ENCODE measurements at places on chromosomes 13 and 19.

- DNase-seq = no peak
Measured at GRCh38 chr13:32261567-32261966, 53.6 kb downstream of the ZAR1L start.

GRCh38 chr13:36362251-36362650 lies 16.1 kb upstream of the SPART start:
- no peak for DNase-seq

GRCh38 chr13:37665420-37665819 lies 66.9 kb upstream of the POSTN start:
- DNase-seq = no peak

- DNase-seq = no peak
Measured at GRCh38 chr19:10871711-10872545, 575 bp downstream of the CARM1 start.

DNA sequence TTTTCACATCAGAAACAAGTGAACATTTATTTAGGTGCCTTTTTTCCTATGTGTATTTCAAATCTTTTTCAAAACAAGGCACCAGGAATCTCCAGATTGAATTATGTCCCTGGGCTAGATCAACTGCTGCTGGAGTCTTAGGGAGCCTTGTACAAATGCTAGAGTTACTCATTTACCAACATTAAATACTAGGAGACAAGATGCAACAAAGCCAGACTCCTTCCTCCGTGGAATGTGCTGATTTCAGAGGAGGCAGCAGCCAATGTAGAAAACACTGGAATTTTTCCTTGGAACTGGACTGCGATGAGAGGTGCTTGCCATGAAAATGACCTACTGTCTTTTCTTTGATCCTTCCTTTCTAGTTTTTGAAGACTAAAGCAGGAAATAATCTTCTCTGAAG lies 1514.7 kb upstream of the MIR17HG start:
- DNase-seq = no peak

DNA sequence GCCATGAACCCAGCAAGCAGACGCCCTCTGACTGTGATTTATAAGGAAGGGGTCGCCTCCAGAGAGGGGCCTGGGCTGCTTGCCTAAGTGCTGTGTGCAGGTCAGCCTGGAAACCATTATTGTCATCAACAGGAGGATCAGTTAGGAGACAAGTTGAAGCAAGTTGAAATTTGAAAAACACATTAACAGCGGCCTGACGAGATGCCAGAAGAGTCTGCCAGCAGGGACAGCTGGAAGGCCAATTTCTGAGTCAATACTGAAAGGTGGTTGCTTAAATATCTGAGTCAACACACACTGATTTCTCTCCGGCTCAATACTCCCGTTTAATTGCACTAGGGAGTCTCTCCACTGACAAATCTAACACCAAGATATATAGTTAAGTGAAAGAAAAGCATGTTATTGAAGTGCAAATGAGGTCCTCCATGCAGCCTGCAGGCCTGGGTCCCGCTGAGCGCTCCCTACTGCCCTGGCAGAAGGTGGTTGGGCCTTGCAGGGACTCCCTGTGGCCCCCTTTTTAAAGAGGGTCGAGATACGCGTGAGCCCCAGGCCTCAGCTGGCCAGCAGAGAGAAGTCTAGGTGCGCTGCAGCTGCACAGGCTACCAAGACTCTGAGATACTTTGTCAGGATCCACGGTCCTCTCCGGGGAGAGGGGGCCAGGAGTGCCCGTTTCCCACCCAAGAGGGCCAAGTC lies 91.1 kb downstream of the RNASEH2B start:
- no peak for DNase-seq

DNA sequence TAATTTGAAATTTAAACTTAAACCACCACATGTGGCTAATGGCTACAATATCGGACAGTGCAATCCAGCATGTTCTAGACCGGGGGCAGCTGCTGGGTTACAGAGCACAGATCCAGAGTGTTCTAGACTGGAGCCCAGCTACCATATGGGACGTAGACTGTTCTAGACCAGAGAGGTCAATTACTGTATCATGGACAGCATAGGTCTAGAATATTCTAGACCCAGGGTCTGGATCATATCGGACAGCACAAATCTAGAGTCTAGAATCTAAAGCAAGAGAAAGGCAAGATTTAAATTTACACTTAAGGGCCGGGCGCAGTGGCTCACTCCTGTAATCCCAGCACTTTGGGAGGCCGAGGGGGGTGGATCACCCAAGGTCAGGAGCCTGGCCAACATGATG lies 37.9 kb downstream of the CELF5 start:
- no peak for DNase-seq

DNA sequence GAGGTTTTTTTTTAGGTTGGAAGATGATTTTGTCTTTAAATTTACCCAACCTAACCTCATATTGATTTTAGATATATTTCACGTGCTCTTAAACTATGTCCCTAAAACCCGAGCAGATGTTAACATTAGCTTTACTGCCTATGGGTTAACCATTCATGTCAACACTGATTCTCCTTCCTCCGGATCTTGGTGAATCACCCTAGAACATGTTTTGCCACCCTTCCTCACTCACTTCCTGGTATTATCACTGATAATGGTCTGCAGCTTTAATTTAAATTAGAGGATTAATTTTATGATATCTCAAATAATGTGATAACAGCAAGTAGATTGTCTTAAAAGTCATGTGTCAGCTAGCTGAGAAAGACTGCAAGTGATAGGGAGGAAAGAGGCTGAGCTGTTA lies 31.9 kb downstream of the HTR2A start:
- no peak for DNase-seq

DNA sequence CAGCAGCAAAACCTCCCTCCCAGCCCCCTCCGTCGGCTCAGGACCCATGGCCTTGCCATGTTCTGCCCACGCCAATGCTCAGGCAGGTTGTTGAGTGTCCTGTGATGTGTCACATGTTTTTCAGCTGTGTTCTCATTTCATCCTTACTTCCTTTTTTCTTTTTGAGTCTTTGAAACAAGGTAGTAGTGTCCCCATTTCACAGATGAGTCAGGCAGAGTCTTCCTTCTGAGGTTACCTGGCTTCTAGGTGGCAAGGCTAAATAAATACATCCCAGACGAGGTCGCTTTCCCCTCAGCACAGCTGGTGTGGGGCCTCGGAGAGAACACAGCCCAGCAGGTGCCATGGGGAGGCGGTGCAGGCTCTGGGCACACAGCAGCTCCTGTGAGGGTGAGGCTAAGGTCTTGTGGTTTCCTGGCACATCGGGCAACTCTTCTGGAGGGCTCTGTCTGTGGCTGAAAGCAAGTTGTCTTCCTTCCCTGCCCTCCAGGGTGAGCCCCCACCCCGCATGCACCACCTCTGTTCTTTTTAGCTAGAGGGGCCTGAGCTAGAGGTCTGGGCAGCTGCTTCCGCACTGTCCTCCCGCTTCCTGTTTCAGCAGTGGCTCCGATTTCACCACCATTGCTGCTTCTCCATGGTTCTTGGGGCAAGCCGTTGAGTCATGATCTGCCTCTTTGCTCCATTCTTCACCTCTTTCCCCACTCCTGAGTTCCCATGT lies 15.1 kb downstream of the PRAM1 start:
- no peak for DNase-seq

DNA sequence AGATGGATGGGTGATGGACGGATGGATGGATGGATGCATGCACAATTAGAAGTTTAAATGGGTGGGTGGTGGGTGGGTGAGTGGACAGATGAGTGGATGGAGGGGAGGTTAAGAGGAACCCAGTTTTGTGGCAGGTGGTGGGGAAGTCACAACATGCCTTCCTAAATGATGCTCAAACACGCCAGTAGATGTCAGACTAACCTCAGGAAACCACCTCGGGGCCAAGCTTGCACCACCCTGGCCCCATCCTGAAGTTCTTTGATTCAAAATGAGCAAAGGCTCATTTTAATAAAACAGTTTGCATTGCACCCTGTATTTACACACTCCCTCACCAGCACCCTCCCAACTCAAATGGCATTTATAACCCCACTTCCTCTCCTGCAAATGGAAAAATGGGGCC lies 91.4 kb upstream of the CACNA1A start:
- peak; percentile 17 for DNase-seq

DNA sequence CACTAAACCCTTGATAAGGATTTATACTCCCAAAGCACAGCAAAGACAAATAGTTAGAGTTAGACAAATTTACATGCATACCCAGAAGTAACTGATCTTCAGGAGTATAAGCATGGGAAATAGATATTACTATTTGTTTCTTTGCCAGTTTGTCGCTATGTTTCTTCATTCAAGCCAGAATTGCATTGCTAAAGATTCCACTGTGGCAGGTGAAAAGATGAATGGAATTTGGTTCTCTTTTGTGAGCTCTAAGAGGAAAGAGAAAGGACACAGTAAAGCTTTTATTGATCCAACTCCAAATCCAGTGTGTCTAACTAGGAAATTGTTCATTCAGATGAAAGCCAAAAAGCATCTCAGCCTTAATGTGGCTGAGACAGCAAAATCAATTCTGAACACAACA lies 292.3 kb upstream of the SPRY2 start:
- DNase-seq = no peak

- DNase-seq = no peak
Measured at GRCh38 chr13:105920370-105920769, 615.1 kb downstream of the EFNB2 start.

DNA sequence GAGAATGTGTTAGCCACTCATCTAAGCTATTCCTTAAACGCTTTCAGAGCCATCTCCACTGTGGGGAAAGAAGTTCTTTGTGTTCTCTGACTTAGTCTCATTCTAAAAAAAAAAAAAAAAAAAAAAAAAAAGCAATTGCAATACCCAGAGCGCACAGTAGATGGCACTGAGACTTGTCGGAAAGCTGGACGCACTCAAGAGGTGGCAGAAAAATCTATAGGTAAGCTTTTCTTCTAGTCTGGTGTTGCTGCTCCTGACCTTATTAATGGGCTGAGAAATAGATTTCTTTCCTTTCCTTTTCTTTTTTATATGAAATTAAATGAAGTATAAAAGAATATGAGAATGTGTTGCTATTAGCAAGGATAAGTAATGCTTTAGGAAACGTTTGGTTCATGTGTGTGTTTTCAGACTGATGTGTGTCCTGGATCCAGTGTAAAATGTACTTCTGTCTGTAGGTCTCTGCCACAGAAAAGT lies 4.7 kb upstream of the GJB2 start:
- no peak for DNase-seq

DNA sequence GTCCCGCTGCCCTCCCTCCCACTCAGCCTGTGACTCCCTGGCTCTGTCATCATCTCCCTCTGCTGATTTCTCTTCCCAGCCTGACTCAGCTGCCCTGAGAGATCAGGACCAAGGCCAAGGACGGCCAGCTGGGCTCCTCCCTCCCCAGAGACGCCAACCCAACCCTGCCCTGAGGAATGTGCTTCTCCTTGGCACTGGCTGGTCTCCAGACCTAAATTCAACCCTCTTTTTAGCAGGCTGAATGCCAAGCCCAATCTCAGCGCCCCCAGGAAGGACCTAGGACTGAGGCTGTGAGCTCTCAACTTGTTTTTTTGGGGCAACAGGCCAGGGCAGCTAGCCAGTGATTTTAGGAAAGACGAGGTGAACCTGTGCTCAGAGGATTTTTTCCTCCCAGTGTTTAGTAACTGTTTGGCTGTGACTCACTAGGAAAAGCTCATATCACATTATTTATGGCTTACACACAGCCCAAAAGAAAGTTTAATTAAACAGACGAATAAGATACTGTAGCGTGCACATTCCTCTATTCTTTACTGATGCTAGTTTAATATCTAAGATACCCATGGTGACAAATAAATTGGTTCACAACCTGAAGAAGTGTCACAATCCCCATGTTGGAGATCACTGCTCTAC lies 7.4 kb upstream of the IGFL1 start:
- no peak for DNase-seq

GRCh38 chr13:113917096-113917495 lies 53.2 kb upstream of the GAS6 start:
- no peak for DNase-seq

- no peak for DNase-seq
Measured at GRCh38 chr19:21603431-21604231, 98.2 kb downstream of the ZNF429 start.

- no peak for DNase-seq
Measured at GRCh38 chr13:23909606-23910005, 12.3 kb upstream of the C1QTNF9B start.

- DNase-seq = no peak
Measured at GRCh38 chr19:17829855-17830566, 8.7 kb upstream of the INSL3 start.

DNA sequence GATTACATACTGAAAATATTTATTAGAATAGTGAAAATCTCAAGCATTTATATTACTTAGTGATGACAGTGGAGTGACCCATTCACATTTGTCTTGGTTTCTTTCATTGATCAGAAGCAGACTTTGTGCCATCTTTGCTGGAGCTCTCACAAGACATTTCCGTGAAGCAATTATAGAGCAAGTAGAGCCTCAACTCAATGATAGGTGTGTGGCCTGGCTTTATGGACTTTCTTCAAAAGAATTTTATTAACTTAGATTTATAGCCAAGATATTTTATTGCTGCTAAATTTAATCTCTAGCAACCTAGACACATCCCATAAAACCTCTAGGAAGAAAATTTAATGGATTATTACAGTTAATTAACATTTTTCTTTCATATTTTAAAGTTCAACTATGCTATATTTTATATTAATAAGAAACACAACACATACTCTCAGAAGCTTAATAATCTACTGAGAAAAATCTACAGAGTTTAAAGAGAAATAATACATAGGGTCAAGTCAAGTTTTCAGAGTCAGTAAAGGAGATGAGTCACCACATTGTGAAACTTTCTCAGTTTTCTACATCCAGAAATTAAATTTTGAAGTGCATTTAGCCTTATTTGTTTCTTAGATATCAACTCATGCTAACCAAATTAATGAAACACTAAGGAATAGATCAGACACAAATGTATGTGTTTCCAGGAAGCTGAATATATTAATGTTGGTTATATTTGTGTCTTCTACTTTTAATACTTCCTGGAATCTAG lies 160.5 kb downstream of the LACC1 start:
- no peak for DNase-seq

GRCh38 chr13:80083853-80084676 lies 256.9 kb downstream of the SPRY2 start:
- DNase-seq = peak; percentile 91

- DNase-seq = no peak
Measured at GRCh38 chr13:109412283-109412901, 374.0 kb downstream of the IRS2 start.

DNA sequence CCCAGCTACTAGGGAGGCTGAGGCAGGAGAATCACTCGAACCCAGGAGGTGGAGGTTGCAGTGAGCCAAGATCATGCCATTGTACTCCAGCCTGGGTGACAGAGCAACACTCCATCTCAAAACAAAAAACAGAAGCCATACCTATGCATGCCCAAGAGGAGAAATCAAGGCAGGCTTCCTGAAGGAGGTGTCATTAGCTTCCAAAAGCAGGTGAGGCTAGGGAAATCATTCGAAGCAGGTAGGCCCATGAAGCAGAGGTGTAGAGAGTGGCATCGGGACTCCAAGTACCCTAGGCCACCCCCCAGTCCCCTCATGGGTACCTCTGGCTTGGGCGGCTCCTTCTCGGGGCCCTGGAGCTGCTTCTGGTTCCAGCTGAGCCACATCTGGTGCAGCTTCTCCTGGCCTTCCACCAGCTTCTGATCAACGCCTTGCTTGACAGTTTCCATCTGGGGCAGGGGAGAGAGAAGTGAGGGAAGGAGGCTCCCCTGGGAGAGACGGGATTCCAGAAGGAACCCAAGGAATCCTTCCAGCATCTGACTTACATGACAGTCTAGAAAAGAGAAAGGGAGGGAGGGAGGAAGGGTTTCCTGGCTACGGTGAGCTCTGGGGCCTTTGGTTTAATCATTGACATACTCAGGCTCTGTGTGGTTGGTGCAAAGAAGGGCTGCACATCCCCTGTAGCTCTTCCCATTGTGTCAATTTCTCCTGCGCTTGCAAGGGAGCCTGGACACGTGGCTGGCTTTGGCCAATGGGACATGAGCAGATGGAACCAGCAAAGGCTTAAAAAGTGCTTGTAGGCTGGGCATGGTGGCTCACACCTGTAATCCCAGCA lies 13.1 kb upstream of the TICAM1 start:
- DNase-seq = no peak

GRCh38 chr13:40520916-40521315 lies 145.5 kb downstream of the FOXO1 start:
- DNase-seq = no peak

All from AG04449 (cell line).